ENCODE measurements at places on chromosomes 13 and 19.

DNA sequence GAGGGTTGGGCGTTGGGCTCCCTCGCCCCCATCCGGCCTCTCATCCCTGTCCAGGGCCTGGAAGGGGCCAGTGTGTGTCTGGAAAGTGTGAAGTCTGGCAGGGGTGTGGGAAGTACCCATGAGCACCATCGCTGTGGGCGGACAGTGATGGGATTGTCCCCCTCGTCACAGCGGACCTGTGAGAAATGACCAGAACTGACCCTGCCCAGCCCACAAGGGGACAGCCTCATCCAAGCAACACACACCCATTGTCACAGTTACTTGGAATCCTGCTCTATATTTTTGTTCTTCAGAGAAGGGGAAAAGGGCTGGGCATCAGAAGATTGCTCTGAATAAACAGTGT lies 18.6 kb downstream of the MCF2L start:
- DNase-seq: no peak

GRCh38 chr19:19642506-19643157 lies 825 bp downstream of the GMIP start:
- peak; percentile 8 for DNase-seq

- no peak for DNase-seq
These were observed 20.1 kb upstream of the MRI1 start for GRCh38 chr19:13744174-13744573.

GRCh38 chr13:30623392-30623791 lies 5.7 kb downstream of the USPL1 start:
- DNase-seq: no peak

DNA sequence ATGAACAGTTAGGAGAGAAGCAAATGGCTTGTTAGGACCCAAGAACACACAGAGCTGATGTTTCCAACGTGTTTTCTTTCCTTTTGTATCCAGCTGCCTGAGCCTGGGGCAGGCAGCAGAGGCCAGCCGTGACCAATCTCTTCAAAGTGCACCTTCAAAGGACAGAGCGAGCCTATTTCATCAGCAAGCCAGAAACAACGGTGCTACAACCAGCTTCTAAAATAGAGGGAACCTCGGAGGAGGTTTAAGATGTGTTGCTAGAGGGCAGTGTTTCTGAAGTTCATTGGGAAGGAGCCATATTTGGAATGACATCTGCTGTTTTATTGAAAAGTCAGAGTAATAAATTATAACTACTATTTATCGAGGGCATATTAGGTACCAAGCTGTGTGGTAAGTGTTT lies 56.2 kb upstream of the RFC3 start:
- peak; percentile 8 for DNase-seq

GRCh38 chr13:114230117-114230516 lies 4.6 kb upstream of the CDC16 start:
- peak; percentile 54 for DNase-seq
